Stimulated activated CD4-positive, alpha-beta T cell treated with anti-CD3 and anti-CD28 coated beads, Interleukin-15, amount 100 ng/mL, for 24 hours (primary cell): ENCODE measurements at places on chromosomes 12 and 14.

DNA sequence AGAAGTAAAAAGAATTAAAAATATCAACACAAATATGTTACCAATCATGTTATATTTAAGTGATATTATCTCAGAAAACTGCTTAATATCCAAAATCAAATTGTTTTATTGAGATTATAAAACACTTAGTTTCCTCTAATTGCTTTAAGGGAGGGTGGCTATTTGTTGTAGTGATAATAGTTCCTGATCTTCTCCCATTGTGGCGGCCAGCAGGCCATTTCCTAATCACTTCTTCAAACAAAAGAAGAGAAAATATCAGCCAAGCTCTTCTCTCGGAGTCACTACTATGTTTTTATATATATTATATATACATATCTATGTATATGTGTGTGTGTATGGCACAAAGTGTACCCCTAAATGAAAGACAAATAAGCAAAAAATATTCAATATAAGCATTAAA is 31.5 kb downstream of the ERO1A start:
- DNase-seq, result no peak

GRCh38 chr14:53949201-53949600 is 7.4 kb downstream of the BMP4 start:
- no peak for DNase-seq

GRCh38 chr12:49026678-49027480 is 8.3 kb upstream of the PRKAG1 start:
- DNase-seq, result no peak

- peak; percentile 73 for DNase-seq
These were observed 615.1 kb downstream of the TMEM121 start for GRCh38 chr14:106141242-106142220.

DNA sequence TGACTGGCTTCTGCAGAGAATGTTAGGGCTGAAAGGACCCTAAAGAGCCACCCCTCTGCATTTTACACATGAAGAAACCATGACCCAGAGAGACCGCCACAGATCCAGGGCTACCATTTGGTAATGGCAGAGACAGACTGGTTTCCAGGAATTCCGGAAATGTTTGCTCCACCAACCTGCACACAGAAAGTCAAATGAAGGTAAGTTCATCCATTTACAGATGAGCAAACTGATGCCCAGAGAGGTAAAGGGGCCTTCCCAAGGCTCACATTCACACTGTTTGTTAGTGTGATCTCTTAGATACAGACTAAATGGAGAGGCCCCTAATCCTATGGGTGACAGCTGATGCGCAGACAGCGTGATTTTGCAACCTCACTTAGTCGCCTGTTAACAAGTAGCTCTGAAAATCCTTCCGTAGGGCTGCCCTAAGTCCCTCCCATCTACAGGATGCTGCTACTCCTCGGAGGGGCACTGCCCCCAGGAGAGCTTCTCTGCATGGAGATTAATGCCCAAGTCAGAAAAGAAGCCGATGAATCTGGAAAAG is 33.8 kb downstream of the ZFP36L1 start:
- DNase-seq, result no peak

DNA sequence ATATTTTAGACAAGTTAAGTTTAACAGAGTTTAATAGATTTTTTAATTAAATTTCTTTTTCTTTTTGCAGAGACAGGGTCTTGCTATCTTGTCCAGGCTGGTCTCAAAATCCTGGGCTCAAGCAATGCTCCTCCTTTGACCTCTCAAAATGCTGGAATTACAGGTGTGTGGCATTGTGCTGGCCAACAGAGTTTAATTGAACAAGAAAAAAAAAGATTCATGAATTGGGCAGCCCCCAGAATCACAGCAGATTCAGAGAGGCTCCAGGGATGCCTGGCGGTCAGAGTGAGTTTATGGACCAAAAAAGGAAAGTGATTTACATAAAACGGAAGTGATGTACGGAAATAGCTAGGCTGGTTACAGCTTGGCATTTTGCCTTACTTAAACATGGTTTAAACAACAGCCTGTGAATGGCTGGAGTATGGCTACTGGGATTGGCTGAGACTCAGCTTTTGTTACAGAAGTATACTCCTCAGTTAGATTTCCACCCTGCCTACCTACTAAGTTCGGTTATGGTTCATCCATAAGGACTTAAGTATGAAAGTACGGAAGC is 14.5 kb upstream of the TESPA1 start:
- DNase-seq, result no peak

DNA sequence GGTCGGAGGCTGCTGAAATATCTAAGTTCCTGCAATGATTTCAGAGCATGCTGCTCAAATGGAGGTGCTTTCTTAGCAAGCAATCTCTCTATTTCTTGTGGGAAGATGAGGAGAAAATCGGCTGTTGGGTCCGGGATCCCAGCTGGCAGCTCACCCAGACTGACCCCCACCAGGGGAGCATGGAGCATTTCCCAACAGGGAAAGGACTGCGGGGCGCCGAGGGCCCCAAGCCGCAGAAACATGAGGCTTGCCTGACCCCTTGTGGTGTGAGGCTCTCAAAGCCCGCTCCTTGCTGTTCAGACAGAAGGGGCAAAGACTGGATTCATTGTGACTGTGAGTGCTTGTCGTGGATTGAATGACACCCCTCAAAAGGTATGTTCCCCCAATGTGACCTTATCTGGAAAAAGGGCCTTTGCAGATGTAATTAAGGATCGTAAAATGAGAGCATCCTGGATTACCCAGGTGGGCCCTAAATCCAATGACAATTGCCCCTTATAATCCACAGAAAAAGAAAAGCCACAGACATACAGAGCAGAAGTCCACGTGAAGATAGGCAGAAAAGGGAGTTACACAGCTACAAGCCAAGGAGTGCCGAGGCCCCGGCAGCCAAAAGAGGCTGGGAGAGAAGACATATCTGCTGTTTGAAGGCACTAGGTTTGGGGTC is 116.3 kb upstream of the VASH1 start:
- DNase-seq, result peak; percentile 13

- no peak for DNase-seq
These were observed 2.2 kb upstream of the EML1 start for GRCh38 chr14:99790978-99791376.
